Activated T-helper 1 cell treated with anti-CD3 and anti-CD28 coated beads, Interleukin-2, amount 50 U/mL, for 16 hours (primary cell): ENCODE measurements at places on chromosomes 6 and 20.

- no peak for DNase-seq
Observed at GRCh38 chr6:132130626-132131298, 179.6 kb upstream of the CCN2 start.

DNA sequence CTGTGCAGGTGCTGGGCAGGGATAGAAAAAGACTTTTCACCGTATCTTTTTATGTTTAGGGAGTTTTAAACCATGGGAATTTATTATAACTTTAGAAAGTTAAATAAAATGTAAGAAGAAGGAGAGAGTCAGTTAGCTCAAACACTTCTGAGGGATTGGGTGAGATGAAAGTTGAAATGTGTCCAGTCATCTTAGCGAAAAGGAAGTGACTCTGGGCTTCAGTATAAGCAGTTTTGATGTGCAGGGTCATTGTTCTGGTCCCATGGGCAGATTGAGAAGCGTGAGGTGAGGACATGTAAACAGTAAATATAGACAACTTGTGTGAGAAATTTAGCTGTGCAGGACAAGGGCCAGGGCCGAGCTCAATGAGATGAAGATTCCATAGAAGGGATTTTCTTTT is 66.9 kb downstream of the TOX2 start:
- no peak for DNase-seq

DNA sequence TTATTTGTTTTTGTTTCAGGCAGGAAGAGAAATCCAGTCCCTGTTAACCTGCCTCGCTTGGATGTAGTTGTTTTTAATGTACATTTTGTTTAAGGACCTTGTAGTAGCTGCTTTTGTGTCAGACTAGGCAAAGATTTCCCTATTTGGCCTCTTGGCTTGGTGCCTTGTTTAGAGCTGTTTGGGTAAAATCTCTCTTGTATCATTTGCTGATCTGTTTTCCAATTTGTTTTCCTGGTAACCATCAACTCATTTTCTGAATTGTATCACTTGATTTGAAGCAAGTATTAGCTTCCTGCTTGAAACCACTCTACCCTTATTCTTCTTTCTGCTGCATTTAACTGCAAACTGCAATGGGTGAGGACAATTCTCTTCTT is 160.7 kb downstream of the ZFAND3 start:
- DNase-seq = no peak

DNA sequence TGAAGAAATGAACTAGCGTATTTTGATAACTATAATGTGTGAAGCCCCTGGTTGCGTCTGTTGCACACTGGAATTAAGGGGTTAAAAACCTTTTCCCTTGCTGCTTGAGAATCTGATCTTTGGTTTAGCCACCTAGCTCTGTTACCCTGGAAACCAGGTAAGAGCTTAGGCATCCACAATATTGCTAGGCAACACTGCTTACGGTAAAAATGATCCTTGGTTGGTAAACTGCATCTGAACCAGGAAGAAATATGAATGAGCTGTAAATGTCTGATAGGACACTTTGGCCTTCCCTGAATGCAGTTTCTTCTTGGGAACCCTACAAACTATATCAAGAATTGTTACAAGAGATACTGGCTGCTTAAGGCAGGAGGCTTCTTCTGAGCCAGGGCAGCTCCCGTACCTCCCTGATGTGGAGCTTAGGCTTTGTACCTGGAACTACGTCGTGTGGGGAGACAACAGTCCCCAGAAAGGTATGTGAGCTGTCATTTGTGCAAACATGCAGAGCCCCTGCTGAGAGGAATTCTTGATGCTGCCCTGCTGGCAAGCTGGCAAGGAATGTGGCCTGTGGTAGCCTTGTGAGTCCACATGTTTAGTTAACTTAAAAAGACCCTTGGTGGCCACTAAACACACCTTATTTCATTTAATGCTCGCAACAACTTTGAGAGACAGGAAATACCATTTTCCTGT is 18.4 kb downstream of the UBE3D start:
- no peak for DNase-seq

- DNase-seq = no peak
Observed at GRCh38 chr6:162387718-162388382, 339.7 kb downstream of the PRKN start.

DNA sequence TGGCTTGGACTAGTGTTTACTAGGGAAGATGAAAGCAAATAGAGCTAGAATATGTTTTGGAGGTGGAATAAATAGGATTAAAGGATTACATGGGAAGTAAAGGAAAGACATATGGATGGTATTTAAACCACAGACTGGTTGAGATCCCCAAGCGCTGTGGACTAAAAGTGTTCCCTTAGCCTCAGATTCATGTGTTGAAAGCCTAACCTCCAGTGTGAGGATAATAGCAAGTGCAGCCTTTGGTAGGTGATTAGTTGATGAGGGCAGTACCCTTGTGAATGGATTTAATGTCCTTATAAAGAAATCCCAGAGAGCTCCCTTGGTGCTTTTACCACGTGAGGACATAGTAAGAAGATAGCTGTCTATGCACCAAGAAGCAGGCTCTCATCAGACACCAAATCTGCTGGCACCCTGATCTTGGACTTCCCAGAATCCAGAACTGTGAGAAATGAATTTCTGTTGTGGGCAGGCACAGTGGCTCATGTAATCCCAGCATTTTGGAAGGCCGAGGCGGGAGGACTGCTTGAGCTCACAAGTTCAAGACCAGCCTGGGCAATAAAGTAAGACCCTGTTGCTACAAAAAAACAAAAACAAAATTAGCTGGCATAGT is 57.3 kb upstream of the MCM9 start:
- no peak for DNase-seq

DNA sequence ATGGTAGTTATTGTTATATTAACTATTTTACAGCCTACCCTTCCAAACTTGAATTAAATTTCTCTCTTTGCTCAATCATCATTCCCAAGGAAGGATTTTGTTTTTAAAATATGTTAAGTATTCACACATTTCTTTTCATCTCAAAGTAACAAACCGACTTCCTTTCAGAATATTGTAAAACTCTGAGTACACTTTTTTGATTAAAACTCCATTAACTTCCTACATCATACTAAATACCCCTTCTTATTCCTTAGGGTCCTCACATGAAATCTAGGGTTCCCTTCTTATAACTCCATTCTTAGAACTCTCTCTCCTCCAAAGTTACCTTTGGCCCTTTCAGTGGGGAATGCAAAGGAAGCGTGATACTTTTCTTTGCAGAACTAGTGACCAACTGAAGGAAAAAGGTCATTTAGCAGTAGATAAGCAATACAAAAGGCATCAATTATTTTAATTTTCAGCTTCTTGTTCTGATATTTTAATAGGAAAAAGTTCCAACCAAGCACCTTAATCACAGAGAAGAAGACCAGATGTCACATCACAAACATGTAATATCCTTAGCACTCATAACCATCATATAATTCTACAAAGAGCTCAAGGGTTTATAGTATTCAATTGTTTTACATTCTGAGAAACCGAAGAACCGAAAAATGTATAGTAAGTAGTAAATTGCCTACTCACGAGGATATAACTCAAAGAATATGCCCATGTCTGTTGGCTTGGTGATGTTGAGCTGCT is 494 bp downstream of the RHAG start:
- DNase-seq = no peak

- DNase-seq = no peak
Observed at GRCh38 chr6:41286544-41287346, at the start of gene TREM1. Gene TREM1, minus strand, starts transcription at chr6:41286682. Its CDS starts 27 bp downstream, at chr6:41286655.

- no peak for DNase-seq
Observed at GRCh38 chr20:56572172-56572571, 39.1 kb downstream of the FAM209B start.

GRCh38 chr20:59356662-59357165 is 56.3 kb downstream of the EDN3 start:
- DNase-seq = no peak

GRCh38 chr6:150053450-150053849 is 15.5 kb downstream of the ULBP3 start:
- DNase-seq = no peak
